ENCODE measurements at places on chromosomes 6 and 20.
A peak's percentile ranks its signal among the peaks of the same experiment; 100 is the strongest.

GRCh38 chr20:37804584-37805566 is 98.1 kb upstream of the VSTM2L start:
- peak; percentile 89 for DNase-seq

DNA sequence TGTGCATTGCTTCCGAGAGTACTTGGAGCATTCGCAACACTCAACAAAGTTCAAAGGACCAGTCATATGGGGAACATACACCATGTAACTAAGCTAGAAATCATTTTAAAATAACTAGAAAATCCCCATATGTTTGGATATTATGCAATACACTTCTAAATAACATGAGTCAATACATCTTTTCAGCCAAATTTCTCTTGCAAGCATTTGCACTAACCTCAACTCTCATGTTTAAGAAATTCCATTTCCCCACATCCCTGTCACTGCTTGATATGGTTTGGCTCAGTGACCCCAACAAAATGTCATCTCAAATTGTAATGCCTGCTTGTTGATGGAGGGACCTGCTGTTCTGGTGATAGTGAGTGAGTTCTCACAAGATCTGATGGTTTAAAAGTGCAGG is 85.7 kb upstream of the CST7 start:
- DNase-seq: no peak

DNA sequence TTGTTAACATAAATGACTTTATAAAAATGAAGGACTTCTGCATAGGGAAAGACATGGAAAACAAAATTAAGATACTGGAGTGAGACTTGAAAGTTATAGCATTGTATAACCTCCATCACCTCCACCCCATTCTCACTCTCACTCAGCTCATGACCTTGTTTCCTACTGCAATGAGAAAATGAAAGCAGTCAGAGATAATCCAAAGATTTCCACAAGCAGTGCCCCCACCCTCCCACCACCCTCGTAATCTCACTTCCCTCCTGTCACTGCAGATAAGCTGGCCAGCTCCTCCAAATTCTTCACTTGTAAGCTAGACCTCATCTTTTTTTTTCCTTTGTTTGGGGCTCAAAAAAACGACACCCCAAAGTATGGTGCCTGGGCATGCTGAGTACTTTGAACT is 52.9 kb upstream of the PROKR2 start:
- peak; percentile 63 for DNase-seq

DNA sequence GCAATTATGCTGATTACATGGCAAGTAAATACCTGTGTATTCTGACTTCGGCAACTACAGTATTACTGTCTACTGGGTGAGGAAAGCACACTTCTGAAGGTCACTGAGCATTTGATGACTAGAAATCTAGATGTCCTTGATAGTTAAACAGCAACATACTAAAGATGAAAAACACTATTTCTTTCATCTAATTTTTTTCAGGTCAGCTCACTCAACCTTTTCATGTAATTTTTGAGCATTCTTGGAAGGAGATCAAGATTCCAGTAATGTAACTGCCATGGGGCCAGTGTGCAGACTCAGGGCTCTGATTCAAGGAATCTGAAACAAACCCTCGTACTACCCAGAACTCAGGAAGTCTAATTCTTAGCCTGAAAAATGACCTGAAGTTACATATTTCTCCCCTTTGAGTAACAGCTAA is 222.6 kb upstream of the TAB2 start:
- no peak for DNase-seq

- DNase-seq: peak; percentile 81
These were observed 82.3 kb upstream of the RIPOR2 start for GRCh38 chr6:25017932-25018567.

DNA sequence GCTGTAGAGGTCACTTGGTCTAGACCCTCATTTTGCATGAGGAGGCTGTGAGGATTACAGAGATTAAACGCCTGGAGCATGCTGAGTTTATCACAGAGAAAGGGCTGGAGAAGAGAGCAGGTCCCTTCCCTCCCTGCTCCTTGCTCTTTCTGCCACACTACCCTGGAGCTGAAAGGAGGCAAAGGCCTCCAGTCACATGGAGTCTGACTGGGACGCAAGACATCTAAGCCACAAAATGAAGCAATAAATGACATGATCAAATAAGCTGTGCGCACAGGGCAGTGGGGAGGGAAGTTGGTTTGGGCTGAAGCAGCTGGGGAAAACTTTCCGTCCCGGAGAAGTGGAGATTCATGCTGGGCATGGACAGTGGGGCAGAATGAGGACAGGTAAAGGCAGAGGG is 33.3 kb downstream of the ATXN1 start:
- peak; percentile 71 for DNase-seq

GRCh38 chr6:118768904-118769325 is 117.5 kb upstream of the CEP85L start:
- DNase-seq: peak; percentile 67

GRCh38 chr20:18224968-18225568 is 63.3 kb upstream of the ZNF133 start:
- DNase-seq: no peak

DNA sequence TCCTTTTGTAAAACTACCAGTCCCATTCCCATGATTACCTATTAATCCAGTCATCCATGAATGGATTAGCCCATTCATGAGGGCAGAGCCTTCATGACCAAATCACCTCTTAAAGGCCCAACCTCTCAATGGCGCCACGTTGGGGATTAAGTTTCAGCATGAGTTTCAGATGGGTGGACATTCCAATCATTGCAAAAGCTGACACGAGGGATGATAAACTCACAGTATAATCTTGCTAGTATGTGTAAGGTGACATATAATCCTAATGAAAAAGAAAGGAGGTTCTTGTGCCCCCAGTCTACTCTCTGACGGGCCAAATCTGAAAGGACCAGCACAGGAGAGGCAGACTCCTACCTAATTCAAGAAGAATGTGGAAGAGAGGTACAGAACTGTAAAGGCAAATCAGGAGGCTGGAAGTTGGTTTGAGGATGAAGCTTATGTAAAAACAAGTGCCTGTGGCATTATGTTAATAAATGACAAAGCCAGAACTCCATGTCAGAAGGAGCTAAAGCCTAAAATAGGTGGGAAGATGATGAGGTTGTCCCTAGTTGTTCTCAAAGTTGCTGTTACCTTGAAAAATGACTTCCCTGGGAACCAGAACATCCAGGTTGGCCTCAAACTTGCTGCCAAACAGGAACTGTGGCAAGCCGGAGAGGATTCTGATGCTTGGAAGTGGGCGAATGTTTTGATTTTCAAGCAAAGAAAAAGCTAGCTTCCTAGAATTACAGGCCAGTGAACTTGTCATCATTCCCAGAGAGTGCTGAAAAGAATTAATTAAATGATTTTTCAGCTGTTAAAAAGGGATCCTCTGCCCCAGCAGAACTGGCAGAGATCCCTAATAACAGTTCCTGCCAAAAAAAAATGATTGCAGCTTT is 106.5 kb upstream of the TIAM2 start:
- DNase-seq: no peak

DNA sequence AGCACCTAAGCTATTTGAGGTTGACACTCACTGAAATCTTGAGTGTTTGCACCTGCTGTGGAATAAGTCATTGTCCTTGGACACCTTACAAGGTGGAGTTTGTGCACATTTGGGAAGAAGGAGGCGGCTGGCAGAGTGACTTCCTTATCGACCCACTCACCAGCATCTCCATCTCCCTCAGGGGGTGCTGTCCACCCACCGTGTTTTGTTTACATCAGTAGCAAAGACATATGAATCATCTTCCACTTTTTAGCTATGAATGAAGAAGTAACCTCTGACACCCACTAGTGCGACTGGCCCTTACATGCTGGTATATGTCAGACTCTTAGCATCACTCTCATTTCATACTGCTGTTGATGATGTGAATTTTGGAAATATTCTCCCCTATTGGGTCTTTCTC is 119.5 kb upstream of the SGK1 start:
- peak; percentile 30 for DNase-seq

- DNase-seq: no peak
These were observed 113.4 kb downstream of the EYA2 start for GRCh38 chr20:47007826-47008655.

- DNase-seq: no peak
These were observed 21.0 kb downstream of the PHACTR3 start for GRCh38 chr20:59625214-59625922.

DNA sequence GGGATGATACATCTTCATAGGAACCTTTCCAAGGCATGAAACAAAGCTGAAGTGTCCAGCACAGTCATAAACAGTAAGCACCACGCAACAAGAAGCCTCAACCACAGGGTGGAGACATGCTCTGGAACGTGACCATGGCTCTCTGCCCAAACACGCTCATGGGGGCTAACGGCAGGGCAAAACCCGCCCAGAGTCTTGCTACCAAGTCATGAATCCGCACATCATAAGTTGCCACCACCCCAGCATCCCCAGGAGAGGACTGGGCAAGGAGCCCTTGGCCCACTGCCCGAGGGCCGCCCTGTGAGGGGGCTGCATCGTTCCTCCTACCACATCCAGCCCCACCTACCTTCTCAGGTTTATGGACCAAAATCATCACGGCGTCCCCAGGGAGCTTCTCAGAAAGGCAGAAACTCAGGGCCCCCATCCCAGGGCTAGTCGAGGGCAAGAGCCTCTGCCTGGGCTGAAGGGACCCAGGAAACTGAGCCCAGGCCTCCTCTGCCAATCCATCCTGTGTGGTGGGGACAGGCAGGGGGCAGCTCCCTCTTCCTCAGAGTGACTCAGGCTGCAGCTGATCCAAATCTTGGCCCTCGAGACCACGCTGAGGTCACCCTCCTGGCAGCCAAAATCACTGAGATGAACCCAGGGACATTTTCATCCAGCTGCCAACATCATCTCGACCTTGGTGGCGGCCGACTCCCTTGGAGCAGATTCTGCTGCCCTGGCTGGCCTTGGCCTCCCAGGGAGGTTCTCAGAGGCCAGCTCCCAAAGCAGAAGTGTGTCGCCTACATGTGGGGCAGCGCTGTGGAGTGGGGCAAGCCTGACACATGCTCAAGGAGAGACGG is 42.6 kb downstream of the BMP7 start:
- peak; percentile 4 for DNase-seq

DNA sequence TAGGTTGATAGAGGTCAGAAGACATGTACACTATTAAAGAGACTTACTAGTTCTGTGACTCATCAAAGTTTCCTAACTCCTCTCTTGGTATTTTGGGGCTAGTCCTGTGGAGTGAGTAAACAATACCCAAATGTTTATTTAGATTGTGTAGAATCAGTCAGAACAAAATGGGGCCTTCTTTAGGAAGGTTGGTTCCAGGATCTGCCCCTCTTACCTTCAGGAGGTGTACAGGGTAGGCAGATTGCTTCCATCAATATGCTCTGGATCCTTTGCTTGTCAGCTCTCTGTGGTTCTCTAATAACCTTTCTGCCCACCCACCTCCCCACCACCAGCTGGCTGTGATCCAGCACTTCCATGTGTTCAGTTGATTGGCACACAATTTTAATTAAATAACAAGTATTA is 107.0 kb downstream of the POPDC3 start:
- DNase-seq: no peak

GRCh38 chr6:126302191-126302590 is 37.7 kb upstream of the CENPW start:
- no peak for DNase-seq

DNA sequence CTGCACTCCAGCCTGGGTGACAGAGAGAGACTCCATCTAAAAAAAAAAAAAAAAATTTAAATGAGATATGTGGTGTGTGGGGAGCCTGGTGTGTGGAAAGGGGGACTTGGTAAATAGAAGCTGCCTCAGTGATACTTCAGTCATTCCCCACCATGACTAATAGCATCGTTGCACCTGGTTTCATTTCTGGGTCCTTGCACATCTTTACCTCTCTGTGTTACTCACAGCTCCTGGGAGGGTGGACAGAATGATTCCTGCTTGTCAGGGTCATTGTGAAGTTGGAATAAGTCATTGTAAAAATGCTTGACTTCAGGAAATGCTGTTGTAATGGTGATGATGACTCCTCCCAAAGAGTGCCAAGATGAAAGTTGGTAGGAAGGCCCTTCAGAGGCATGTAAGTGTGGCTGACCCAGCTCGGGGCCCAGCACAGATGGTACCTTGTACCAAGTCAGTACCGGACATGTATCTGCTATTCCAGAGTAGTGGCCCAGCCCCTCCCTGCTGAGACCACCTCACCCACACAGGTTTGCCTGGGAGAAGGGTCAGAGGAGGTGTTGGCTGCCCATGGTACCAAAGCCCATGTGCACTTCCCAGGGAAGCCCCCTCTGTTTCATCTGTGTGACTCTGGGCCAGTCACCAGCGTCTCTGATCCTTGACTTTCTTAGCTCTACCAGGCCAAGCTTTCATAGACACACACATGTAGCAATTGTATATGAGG is 48.4 kb downstream of the PLAGL2 start:
- no peak for DNase-seq

GRCh38 chr6:52299653-52300052 is 15.1 kb upstream of the MCM3 start:
- peak; percentile 49 for DNase-seq

- no peak for DNase-seq
These were observed 66.5 kb upstream of the HEY2 start for GRCh38 chr6:125682939-125683338.

GRCh38 chr20:49859807-49860206 is 47.2 kb downstream of the SLC9A8 start:
- DNase-seq: no peak

GRCh38 chr6:141252828-141253608 is 879.7 kb upstream of the GJE1 start:
- no peak for DNase-seq

DNA sequence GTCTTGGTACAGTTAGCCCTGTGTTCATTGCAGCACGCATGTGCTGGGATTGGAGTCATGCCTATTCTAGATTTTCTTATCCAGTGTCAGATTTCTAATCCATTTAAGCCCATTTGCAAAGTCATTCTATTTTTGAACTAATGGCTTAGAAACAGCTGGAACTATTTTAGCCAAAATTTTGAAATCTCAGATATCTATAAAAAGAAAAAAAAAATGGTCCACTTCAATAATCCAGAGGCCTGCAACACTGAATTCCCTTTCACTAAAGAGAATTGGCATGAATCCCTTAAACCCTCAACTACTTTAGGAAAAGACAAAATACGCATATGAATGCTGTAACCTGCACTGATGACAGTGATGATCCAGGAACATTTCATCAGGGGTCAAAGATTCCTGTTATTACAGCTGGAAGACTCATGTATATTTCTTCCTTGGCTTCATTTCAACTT is 1.5 kb downstream of the COL21A1 start:
- no peak for DNase-seq

DNA sequence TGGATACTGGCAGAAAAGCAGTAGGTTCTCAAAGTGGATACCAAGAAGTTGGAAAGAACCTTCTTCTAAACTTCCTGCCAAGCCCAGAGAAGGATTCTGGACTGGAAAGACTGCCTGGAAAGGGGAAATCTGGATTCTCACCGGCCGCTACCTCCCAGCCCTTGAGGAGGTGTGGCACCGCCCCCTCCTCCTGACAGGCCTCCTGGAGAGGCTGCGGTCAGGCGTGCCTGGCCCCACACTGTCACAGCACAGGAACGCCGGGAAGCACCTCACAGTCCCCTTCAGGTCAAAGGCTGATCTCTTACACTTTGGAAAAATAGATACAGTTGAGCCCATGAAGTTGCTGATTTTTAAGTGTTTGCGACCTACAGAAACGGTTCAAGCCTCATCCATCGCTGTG is 16.3 kb upstream of the PDE10A start:
- no peak for DNase-seq

All from hematopoietic multipotent progenitor cell treated with erythropoietin and hydrocortisone succinate and interleukin-3 and kit ligand, for 4 days (in vitro differentiated cells).